ENCODE measurements at places on chromosomes 11 and 22.

DNA sequence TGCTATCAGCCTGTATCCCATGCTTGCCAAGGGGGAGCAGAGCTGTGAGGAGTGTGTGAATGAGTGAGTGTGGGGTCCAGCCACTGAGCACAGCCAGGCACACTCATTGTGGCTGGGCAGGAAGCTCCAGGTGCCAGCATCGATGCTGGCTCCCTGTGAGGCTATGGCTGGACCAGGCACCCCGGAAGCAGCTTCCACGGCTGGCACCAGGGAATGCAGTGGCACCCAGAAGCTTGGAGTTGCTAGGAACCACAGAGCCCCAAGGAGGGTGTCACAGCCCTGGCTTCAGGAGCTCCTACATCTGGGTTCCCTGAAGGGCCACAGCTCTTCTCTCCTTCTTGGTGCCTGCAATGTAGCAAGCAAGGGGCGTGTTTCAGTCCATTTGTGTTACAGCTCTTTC, 625.9 kb upstream of the RAG2 start:
- DNase-seq = no peak

- DNase-seq = no peak
These were observed 56.0 kb downstream of the USP35 start for GRCh38 chr11:78244546-78245255.

- no peak for DNase-seq
These were observed 660.9 kb downstream of the BRD1 start for GRCh38 chr22:49166746-49167145.

- DNase-seq = no peak
These were observed 23.4 kb upstream of the CLMP start for GRCh38 chr11:123218451-123218850.

GRCh38 chr11:117366248-117366647, 38.6 kb downstream of the CEP164 start:
- DNase-seq = no peak

DNA sequence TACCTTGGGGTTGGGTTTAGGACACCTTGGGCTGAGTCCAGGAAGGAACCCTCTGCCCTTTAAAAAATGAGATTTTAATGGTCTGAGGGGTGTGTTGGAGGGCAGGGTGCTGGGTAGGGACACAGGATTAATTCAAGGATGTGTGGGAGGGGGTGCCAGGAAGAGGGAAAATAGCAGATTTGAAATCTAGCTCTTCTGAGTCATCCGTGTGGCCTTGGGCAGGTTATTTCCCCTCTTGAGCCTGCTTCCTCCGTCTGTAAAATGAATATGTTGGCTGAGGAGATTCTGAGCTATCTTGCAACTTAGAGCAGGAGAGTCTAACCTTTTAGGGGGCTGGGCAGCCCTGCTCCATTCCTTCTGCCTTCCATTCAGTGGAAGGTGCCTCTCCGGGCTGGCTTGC, 3.0 kb downstream of the TSPAN18 start:
- no peak for DNase-seq

DNA sequence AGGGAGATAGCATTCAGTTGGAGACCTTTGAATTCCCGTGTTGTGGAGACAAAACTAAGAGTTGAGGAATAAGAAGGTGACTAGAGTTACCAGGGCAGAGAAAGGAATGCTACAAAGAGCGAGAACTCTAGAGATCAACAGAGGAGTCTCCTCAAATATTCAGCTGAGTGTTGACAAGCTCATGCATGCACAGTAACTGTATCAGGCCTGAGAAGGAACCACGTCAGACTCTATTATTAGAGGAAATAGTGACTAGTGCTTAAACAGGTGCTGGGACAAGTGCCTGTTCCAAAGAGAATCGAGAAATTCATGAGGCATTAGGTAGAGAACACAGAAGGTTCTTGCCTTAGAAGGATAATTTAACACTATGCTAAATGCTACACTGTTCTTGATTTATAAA, 333.8 kb upstream of the CHORDC1 start:
- no peak for DNase-seq

GRCh38 chr11:77547863-77548551, 41.7 kb upstream of the AQP11 start:
- peak; percentile 76 for DNase-seq

- DNase-seq = no peak
These were observed 6.2 kb downstream of the PICALM start for GRCh38 chr11:86062719-86063118.

Measured in left kidney (tissue), 8 donors.